ENCODE measurements at places on chromosomes 7 and 10.

- no peak for DNase-seq
These were observed 129.3 kb downstream of the WNT2 start for GRCh38 chr7:117193564-117193963.

DNA sequence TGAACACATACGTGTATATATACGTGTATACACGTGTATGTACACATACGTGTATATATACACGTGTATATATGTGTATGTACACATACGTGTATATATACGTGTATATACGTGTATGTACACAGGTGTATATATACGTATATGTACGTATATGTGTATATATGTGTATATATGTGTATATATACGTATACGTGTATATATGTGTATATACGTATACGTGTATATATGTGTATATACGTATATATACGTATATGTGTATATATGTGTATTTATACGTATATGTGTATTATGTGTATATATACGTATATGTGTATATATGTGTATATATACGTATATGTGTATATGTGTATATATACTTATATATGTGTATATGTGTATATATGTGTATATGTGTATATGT is 44.3 kb downstream of the CD36 start:
- no peak for DNase-seq

- DNase-seq = no peak
These were observed 232.2 kb downstream of the TRIL start for GRCh38 chr7:28725911-28726310.

- no peak for DNase-seq
These were observed 395.4 kb downstream of the GATA3 start for GRCh38 chr10:8449909-8450308.

GRCh38 chr10:23096802-23097549 is 1.6 kb downstream of the MSRB2 start:
- no peak for DNase-seq

DNA sequence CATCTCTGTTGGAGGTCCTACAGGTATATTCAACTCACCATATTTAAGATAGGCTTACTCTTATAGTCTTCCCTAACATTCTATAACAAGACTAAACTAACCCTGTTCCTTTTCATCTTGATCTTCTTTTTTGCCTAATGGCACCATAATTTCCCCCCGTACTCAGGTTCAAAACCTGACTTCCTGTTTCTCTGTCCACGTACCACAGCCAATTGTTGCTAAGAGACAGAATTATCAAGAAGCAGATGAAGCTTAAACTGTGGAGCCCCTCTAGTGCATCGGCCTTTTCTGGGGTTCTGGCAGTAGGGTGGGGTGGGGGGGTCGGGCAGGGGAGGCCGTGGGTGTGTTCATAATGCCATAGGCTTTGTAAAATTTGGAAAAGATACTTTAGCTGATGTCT is 109.2 kb downstream of the EVX1 start:
- DNase-seq = no peak

DNA sequence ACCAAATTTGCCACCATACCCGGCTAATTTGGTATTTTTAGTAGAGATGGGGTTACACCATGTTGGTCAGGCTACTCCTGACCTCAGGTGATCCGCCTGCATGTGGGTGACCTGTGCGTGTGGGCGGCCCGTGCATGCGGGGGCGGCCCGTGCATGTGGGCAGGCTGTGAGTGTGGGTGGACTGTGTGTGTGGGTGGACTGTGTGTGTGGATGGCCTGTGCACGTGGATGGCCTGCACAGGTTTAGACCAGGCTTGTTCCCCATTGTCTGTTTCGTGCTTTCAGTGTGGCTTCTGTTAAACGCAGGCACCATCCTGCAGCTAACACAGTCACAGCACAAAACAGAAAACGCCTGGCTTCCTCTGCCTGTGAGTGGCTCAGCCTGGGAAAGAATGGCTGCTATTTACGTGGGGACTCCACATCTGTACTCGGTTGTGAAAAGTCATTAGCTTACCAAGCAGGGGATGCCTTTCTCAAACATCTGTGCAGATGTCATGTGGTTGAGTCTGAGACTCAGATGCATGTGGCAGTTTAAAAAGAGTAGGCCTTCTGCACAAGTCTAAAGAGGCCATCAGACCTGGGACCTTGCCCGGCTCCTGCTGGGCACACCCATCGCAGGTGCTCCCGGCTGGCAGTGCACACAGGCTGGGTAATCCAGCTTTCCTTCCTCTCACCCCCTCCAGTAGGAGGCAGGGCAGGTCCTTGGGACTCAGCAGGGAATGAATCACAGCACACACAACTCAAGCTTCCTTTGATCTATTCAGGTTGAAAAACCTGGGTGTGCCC is 91.6 kb downstream of the COBL start:
- no peak for DNase-seq

DNA sequence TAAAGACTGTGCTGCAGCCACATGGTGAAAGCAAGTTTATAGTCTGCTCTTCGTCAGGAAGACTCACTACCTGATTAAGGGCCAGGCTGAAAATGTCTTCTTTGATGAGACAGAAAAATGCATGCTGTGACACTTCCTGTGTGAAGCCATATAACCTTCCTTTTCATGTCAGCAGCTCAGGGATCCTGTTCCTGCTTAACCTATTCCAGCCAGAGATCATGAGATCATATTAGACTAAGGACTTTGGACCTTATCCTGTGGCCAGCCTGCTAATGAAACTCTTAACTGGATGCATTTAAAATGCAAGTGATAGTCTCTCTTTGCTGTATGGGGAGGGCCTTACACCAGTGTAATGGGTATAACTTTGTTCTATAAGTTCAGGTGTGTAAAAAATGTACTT is 165.2 kb downstream of the PTEN start:
- no peak for DNase-seq

GRCh38 chr7:131950758-131951157 is 394.3 kb upstream of the PODXL start:
- DNase-seq = no peak

- no peak for DNase-seq
These were observed 8.1 kb downstream of the STK17A start for GRCh38 chr7:43590862-43591557.

- DNase-seq = no peak
These were observed 254.9 kb downstream of the SORCS3 start for GRCh38 chr10:104895981-104896380.

DNA sequence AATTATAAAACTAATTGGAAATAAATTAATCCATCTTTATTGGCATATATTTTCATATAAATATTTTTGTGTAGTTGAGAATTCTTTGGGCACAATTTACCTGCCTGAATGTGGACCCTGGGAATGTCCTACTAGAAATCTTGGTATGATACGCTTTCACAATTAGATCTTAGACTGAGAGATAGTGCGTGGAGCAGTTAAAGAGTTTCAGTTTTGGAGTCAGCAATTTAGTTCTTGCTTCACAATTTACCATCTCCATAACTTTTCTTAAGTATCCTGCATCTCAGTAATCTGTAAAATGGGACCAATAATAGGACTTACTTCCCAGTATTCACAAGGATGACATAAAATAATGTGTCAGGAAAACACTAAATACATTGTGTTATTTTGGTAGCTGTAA is 2.0 kb downstream of the MTPN start:
- no peak for DNase-seq

Data from ecto neural progenitor cell (in vitro differentiated cells).